ENCODE measurements at places on chromosomes 7 and 10.

- DNase-seq: peak; percentile 41
Measured at GRCh38 chr7:129952086-129952652, 591 bp downstream of the UBE2H start.

DNA sequence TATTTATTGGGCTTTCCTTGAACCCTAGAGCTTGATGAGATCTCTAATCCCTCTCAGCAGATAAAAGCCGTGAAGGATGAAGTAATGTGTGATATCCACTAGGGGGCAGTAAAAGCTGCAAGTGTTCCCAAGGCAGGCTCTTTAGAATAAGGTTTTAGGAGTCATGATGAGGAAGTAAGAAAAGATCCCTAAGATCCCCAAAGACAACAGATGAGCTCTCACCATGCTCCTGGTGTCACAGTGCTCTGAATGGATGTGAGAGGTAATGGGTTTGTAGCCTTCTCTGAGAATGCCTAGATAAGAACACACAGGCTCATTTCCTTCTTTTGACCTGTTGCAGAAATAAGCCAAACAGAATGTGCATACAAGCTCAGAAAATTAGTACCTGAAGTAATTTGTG lies 70.4 kb upstream of the ITPRID1 start:
- peak; percentile 26 for DNase-seq

GRCh38 chr10:96125142-96125515 lies 5.0 kb upstream of the ZNF518A start:
- peak; percentile 56 for DNase-seq

GRCh38 chr10:32143302-32143847 lies 87.2 kb upstream of the KIF5B start:
- no peak for DNase-seq

GRCh38 chr10:67803588-67804394 lies 34.2 kb downstream of the DNAJC12 start:
- DNase-seq: peak; percentile 25

DNA sequence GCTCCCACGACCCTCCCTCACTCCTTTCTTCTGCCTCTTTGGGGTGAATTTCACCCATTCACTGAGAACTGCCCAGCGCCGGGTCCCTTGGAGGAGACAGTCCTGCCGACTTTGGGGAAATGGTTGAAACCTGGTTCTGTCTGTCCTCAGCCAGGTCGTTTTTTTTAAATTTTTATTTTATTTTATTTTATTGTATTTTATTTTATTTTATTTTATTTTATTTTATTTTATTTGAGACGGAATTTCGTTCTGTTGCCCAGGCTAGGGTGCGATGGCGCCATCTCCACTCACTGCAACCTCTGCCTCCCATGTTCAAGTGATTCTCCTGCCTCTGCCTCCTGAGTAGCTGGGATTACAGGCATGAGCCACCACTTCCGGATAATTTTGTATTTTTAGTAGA lies 105.9 kb upstream of the SH2B2 start:
- DNase-seq: no peak

DNA sequence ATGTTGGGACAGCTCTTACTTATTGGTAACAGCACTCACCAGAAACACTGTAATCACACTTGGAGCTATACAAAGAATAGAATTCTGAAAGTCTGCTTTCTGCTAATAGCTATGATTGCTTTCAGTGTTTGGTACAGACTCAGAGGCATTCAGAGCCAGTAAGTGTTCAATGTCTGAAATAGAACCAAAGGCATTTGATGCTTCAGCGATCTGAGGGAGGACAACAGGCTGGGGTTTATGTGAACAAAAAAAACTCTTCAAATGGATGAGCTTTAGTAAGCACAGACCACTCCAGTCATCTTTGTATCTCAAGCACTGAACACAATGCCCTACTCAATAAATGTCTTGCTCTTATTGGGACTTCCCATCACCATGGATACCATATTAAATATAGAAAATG lies 322.8 kb upstream of the GRM3 start:
- no peak for DNase-seq
